ENCODE measurements at places on chromosomes 5 and 9.
A peak's percentile ranks its signal among the peaks of the same experiment; 100 is the strongest.

- no peak for DNase-seq
Observed at GRCh38 chr9:120650352-120650751, 63.9 kb downstream of the MEGF9 start.

- DNase-seq = no peak
Observed at GRCh38 chr5:6412811-6413210, 34.5 kb upstream of the MED10 start.

DNA sequence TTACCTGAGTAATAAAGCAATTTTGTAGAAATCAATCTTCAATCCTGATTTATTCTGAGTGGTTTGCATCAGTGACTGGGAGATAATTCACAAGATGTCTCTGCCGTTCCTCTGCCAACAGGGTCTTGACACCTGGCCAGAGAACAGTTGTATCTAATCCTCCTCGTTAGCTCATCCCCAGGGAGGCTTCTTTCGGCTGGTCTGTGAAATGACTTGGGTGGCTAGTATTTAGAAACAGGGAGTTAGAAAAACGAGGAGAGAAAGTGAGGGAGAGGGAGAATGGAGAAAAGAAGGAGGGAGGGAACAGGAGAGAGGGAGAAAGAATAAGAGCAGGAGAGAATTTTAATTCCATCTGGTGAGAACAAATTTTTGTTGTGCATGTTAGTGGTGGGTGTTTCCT lies 600.2 kb upstream of the TLE4 start:
- DNase-seq = no peak

DNA sequence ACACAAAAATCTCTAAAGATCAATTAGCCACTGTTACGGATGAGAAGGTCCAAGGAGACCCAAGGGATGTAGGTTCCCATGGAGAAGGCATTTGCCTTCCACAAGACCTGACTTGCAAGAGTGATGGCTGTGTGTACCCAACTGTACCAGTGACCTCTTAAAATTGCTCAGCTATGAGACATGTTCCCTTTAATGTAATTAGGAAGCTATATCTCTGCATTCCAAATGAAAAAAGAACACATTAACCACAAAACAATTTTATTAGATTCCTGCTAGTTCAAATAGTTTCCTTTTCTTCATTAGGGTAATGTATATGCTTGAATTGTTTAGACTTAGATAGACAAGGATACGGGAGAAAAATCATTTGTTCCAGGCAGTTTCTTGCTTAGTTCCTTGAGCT lies 3.3 kb downstream of the OR2Y1 start:
- no peak for DNase-seq

DNA sequence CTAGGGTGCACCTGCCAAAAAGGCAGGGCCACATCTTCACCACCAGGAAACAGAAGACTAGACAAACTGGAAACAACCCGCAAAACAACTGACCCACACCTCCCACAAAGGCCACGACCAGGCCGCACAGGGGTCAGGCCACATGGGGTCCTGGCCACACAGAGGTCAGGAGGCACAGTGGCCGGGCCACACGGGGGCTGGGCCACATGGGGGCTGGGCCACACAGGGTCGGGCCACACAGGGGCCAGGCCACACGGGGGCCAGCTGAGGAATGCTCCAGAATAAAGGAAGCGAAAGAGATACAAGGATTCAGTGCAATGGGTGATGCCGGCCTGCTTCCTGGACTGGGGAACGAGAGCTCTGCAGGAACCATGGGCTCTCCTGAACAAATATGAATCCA lies 91.6 kb downstream of the OLFM1 start:
- DNase-seq = no peak

DNA sequence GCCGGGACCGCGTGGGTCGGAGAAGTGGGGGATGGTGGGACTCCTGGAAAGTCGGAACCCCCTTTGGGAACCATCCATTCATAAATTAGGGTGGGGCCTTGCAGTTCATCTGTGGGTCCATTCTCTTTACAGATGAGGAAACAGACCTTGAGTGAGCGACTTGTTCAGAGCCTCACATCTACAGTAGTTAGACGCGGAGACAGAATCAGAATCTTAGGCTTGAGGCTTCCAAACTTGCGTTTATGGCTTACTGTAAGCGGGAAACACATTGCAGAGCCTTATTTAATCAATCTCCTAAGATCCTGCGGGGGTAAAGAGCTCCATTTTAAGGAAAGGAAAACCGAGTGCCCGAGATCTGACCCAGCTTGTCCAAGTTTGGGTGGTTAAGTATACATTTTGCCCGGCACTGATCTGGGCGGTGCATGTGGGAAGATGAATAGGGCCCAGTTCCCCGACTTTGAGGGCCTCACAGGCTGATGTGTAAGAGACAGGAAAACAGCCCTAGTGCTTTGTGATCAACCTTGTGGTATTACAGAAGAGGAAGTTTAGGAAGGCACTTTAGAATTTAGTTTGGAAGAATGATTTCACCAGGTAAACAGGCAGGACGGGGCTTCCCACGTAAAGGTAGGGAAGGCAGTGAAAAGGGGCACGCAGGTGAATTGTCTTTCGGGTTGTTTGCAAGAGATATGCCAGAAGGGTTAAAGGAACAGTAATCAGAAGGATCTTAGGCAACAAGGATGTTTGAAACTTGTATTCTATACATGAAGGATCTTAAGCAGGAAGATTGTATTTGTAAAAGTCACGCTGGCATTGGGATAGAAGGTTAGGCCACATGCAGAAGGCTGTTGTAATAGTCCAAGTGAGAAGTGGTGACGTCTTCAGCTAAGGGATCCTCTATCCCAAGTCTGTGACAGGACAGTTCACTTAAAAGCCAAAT lies 744 bp downstream of the TARS1 start:
- DNase-seq = peak; percentile 29

DNA sequence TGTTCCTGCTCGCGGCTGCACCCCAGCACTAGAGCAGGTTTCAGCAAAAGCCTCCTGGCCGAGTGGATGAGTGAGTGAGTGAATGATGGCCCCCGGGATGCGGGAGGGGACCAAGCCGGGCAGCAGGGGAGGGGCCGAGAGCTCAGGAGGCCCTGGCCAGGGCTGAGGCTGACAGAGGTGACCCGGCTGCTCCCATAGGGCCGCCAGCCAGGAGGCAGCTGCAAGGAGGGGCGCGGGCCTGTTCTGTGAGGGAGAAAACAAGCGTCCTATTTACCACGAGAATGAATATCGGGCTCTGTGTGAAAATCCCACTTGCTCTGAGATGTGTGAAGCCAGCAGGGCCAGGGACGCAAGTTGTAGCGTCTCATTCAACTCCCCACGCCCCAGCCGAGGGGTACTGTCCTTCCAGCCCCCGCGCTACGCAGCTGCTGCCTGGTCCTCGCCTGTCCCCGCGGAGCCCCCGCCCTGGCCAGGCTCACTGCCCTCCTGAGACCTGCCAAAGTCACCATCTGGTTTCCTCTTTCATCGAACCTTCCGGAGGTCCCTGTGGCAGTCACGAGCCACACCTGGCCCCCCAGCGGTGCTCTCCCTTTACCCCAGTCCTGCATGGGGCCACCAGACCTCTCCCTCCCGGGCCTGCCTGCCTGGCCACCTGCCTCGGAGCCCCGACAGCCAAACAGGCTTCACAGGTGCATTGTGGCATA lies 38.8 kb downstream of the RASGEF1C start:
- no peak for DNase-seq

- DNase-seq = no peak
Observed at GRCh38 chr9:93017621-93018020, 40.9 kb upstream of the SUSD3 start.

DNA sequence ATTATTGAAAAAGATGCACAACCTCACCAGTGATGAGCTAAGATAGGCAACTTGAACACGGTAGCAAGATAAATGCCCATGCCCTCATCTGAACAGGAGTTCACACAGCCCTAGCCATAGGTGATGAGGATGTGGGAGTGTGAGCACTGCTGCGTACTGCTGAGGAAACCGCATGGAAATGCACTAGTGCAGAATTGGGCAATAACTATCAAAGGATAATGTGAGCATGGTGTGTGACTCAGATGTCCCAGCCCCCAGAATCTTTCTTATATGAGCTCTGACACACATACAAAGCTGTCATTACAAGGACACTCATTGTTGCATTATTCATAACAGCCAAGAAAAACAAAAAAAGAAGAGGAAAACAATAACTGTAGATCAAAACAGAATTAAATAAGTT lies 521.2 kb downstream of the IRX1 start:
- DNase-seq = no peak

DNA sequence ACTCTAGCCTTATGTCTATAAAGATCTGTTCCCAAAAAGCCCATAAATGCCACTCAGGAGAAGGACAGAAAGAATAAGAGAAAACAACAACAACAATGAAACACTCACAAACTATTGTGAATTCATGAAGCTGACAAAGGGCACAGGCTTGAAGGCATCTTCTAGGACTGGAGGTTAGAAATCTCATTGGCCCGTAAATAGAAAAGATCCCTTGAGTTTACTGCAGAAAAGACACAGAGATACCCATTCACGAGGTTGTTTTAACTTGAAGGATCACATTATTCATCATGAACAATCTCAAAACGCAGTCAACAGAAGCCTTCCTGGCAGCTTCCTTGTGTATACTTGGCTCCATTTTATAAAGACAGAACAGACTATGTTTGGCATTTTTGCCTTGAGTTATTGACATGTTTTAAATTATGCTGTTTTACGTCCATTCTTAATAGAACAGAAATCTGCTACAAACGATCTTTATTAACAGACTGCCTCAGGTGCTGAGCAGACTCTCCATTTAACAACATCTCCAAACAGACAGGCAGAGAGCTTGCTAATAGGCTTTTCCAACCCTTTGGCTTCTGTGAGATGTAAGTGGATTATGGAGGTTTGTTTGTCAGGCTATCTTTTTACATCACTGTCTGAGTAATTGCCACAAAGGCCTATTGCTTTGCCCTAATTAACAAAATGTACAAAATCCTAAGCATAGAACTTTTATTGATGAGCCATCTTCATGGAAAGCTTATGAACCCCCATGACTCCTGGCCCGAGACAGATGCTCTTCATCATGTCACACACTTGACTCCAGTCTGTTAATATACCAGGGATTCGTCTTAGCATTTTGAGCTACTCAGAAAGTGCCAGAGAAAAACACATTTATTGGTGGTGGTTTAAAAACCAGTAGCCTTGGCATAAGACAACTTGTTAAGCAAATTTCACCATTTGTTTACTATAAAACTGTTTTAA lies 735.3 kb upstream of the ZNF608 start:
- DNase-seq = no peak

DNA sequence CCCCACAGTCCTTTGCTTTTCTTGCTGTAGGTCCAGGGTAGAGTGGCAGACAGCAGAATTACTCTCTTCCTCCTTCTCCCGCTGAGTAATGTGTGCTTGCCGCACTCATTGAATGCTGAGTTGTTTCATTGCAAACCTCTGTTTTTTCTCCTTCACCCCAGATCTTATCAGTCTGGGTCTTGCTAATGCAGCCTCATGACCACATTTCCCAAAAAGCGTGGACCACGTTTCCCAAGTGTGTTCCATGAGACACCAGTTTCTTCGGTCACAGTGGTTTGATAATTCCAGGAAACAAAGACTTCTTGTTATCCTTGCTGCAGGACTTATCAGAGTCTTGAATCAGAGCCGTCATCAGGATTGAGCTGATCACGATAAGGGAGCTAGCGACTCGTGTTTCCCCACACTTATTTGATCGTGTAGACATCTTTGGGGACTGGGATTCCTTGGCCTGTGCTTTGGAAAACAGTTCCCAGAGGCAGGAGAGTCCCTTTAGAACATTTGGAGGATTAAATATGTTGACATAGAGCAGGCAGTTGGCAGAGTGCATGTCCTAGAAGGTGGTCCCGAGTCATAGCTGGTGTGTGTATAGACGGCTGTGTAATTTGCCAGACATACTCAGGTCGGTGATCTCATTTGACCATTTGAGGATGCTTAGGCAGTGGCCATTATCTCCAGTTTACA lies 4.4 kb downstream of the LRRC8A start:
- no peak for DNase-seq

DNA sequence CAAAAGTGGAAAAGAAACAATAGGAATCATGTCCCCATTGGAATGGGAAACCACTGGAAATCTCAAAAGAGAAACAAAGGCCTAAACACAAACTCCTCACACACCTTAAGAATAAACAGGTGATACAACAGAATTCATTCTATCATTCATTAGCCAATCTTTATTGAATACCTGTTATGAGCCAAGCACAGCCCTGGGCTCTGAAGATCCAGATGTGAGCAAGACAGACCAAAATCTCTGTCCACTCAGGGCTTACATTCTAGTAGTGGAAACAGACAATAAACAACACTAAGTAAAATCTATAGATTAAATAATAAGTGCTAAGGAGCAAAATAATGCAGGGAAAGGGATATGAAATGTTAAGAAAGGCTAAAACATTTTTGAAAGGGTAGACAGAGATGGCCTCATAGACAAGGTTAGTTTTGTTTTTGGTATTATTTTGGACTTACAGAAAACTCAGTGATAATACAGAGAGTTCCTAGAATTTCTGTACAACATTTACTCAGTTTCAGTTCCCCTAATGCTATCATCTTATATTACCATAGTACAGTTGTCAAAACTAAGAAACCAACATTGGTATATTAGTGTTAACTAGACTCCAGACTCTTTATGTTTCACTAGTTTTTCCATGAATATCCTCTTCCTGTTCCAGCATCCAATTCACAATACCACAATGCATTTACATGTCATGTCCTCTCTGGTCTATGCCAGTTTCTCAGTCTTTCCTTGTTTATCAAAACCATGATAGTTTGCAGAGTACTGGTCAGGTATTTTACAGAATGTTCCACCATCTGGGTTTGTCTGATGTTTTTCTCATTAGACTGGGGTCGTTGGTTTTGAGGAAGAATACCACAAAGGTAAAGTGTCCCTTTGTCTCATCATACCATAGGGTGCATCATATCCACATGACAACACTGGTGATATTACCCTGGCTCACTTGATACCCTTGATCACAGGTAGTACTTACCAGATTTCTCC lies 103.7 kb downstream of the SIL1 start:
- no peak for DNase-seq

- no peak for DNase-seq
Observed at GRCh38 chr9:91820126-91820750, 129.8 kb downstream of the ROR2 start.

GRCh38 chr5:114327987-114328386 lies 33.9 kb upstream of the KCNN2 start:
- no peak for DNase-seq

- DNase-seq = no peak
Observed at GRCh38 chr5:131976414-131977211, 31.1 kb upstream of the MEIKIN start.

DNA sequence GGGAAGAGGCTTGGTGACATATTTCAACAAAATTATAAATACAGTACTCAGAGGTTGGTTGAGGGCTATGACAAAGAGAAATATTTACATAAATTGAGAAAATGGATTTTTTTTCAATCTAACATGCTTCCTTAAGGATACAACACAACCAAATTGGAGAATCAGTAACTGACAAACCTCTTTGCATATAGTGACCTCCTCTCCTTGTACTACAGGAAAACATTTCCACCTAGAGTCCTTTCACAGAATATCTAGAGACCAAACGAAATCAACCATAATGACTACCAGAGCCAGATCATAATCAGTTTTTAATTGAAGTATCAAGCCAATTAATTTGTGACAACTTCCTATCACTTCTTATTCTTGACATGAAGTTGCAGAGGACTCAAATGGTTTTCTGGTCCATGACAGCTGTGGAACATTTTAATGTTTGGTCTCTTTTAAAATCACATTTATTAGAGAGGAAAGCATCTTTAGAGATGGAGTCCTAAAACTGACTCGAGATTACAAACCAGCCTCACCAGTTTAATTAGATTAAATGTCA lies 1636.5 kb upstream of the C9orf72 start:
- DNase-seq = no peak

- DNase-seq = no peak
Observed at GRCh38 chr5:95712347-95712958, 18.7 kb upstream of the RHOBTB3 start.

Measured in stimulated activated CD4-positive, alpha-beta T cell treated with anti-CD3 and anti-CD28 coated beads, Interleukin-1b, Interleukin-23, amount 100 ng/mL, for 4 hours (primary cell).